Activated CD8-positive, alpha-beta T cell treated with anti-CD3 and anti-CD28 coated beads for 36 hours (primary cell): ENCODE measurements at places on chromosomes 7 and 10.

DNA sequence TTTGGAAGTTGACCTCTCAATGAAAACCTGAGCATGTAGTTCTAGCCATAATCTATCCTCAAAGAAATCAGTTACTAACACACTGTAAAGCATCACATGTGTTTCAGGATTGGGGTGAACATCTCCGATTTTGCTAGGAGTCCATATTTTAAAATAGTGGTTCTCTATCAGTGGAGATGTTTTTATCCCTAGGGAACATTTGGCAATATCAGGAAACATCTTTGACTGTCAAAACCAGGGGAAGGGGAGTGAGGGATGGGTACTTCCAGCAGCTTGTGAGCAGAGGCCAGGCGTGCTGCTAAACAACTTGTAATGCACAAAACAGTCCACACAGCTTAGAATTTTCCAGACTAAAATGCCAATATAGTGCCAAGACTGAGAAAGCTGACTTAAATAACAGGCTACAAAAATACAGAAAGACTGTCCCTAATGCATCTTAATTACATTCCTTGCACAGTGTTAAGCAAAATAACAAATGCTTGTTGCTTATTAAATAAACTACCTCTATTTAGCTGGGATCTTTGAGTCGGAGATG lies 120.9 kb downstream of the CRPPA start:
- DNase-seq = no peak

DNA sequence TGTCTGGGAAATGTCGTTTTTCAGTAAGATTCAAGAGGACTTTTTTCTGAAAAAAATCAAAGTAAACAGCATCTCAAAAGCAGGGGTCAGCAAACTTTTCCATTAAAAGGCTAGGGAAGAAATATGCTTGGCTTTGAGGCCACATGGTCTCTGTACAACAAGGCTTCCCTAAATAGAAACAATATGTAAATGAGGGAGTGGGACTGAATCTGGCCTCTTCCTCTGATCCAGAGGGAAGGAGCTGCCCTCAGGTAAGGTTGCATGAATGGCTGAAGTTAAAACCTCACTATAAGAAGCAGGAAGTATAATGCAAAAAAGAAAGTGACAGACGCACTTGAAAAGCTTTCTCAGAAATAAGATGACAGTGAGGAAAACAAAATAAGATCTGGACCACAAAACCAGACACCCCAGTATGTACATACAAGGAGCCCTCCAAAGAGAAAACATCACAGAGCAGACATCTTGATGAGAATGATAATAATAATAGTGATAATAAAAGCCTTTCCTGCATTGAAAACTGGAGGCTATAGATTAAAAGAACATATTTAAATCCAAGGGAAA lies 115.2 kb downstream of the PLXNA4 start:
- no peak for DNase-seq

DNA sequence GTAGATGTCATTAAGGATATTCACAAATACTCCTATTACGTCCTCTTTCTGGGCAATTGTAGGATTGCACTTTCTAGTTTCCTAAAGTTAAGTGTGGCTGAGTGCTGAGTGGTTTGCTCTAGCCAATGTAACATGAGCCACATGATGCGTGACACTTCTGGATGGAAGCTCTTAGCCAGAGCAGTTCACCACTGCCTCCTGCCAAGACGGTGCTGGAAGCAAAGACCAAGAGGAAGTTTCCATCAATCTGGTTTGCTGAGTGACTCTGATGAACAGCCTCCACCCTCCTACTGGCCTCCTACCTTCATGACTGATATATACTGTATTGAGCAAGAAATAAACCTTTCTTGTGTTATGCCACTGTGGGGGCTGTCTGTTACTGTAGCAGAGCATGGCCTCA lies 318.1 kb downstream of the KCNMA1 start:
- DNase-seq = no peak

GRCh38 chr7:47405921-47406800 lies 175.8 kb downstream of the TNS3 start:
- DNase-seq = no peak

DNA sequence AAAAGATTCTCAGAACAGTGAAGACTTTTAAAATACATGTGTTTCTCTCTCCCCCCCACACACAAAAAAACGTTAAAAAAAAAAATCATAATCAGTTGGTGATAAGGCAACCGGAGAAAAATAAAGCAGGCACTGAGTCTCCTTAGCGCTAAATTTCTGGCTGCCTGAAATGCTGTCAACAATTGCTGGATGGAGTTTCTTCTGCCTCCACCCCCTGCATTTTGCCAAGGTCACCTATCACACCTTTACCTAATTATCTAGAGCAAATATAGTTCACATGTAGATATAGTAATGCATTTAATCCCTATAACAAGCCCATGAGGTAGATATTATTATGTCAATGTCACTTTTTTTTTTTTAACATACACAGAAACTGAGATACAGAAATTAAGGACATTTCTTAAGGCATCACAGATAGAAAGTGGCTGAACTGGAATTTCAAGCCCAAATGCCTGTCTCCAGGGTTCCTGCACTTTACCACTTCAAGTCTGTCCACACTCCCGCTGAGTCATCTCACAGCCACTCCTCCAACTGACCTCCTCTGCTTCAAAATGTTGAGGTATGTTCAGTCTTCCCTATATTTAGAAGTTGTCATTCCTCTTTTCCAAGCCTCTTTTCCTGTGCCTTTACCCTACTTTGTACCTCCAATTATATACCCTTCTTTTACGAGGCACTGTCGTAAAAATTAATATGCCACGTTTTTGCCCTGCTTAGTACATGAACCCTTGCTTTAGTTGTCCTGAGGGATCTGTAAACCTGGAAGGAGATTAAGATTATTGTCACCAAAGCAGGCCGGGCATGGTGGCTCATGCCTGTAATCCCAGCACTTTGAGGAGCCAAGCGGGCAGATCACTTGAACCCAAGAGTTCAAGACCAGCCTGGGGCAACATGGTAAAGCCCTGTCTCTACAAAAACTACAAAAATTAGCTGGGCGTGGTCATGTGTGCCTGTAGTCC lies 72.8 kb upstream of the MPP7 start:
- DNase-seq = no peak

DNA sequence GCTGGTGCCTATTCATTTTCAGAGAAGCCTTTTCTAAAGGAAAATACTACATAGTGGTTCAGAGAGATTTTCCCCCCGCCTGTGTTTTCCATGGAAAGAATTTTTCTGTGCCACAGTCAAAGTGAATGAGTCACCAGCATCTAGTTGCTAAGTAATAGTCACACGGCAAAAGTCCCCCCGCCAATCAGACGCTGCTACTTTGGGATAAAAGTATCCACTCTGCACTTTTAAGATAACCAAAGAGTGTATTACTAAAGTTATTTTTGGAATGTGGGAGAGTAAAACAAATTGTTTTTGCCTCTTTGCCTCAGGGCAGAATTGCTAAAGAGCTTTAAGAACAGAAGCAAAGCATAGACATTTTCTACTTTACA lies 23.5 kb downstream of the ABLIM1 start:
- DNase-seq = no peak
